ENCODE measurements at places on chromosomes 2 and 18.
A peak's percentile ranks its signal among the peaks of the same experiment; 100 is the strongest.

- DNase-seq = no peak
- peaks cover 15% of the 10 kb centered on the region for H3K27me3 ChIP-seq
- no peak overlapping the region for H3K4me3 ChIP-seq
- H3K4me1 ChIP-seq = no peaks in the 10 kb centered on the region
- no peak overlapping the region for H3K27ac ChIP-seq
- peaks cover 8% of the 10 kb centered on the region for H3K36me3 ChIP-seq
These were observed 49.9 kb downstream of the CRACDL start for GRCh38 chr2:98886066-98886554.

DNA sequence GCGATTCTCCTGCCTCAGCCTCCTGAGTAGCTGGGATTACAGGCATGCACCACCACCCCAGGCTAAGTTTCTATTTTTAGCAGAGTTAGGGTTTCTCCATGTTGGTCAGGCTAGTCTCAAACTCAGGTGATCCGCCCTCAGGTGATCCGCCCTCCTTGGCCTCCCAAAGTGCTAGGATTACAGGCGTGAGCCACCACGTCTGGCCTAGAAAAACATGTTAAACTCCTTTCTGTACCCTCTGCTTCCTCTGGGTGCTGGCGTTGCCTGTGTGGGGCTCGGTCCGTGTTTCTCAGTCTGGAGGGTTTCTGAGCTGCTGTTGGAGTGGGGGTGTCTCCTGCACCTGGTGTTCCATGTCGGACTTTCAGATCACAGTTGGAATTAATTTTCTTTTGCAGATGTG is 17.9 kb downstream of the LDLRAD4 start:
- no peaks in the 10 kb centered on the region for H3K4me1 ChIP-seq
- no peak overlapping the region for H3K4me3 ChIP-seq
- H3K27ac ChIP-seq = no peak overlapping the region
- H3K27me3 ChIP-seq = no peaks in the 10 kb centered on the region
- no peaks in the 10 kb centered on the region for H3K36me3 ChIP-seq

DNA sequence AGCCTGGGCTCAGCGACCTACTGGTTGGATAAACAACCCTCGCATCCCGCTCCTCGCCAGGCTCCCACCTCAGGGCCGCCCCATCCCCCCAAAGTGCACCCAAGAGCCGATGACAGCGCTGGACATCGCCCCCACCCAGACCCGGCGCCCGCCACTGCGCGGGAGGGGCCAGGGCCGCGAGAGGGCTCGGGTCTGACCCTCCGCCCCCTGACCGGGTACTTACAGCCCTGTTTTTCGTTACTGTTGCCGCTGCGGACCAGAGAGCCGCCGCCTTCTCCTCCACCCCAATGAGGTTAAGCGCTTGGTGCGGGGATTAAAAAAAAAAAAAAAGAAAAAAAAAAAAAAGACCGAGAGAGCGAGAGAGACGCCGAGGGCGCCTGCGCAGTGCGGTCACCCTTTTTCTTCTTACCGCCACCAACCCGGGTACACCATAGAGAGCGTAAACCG is at the start of gene CLASP1:
TSS of gene CLASP1 (minus strand) at position 314 of the 447 bp plus-strand sequence. CDS start 43,567 bp downstream, outside the sequence.
- H3K4me1 ChIP-seq = peaks cover 65% of the 10 kb centered on the region
- H3K4me3 ChIP-seq = peak within 1 kb of the TSS; percentile 97
- peaks cover 26% of the 10 kb centered on the region for H3K36me3 ChIP-seq
- H3K27ac ChIP-seq = peak within 1 kb of the TSS; percentile 99
- no peaks in the 10 kb centered on the region for H3K27me3 ChIP-seq
- DNase-seq = no peak

- H3K27ac ChIP-seq = no peak overlapping the region
These were observed 42.5 kb downstream of the LYPD1 start for GRCh38 chr2:132627536-132627935.

DNA sequence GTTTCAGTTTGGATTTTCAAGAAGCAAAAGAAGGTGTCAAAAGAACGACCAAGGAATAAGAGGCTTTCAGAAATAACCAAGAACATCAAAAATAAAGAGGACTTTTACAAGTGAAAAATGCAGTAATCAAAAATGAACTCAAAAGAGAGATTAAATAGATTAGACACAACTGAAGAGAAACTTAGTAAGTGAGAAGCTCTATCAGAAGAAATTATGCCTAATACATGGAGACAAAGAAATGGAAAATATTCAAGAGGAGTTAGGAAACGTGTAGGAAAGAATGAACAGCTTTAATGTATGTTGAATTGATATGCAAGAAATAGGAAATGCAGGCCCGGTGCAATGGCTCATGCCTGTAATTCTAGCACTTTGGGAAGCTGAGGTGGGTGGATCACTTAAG is 145.8 kb downstream of the ACOXL start:
- no peak overlapping the region for H3K27ac ChIP-seq
- peaks cover 25% of the 10 kb centered on the region for H3K27me3 ChIP-seq
- no peak for DNase-seq
- peaks cover 30% of the 10 kb centered on the region for H3K4me1 ChIP-seq

DNA sequence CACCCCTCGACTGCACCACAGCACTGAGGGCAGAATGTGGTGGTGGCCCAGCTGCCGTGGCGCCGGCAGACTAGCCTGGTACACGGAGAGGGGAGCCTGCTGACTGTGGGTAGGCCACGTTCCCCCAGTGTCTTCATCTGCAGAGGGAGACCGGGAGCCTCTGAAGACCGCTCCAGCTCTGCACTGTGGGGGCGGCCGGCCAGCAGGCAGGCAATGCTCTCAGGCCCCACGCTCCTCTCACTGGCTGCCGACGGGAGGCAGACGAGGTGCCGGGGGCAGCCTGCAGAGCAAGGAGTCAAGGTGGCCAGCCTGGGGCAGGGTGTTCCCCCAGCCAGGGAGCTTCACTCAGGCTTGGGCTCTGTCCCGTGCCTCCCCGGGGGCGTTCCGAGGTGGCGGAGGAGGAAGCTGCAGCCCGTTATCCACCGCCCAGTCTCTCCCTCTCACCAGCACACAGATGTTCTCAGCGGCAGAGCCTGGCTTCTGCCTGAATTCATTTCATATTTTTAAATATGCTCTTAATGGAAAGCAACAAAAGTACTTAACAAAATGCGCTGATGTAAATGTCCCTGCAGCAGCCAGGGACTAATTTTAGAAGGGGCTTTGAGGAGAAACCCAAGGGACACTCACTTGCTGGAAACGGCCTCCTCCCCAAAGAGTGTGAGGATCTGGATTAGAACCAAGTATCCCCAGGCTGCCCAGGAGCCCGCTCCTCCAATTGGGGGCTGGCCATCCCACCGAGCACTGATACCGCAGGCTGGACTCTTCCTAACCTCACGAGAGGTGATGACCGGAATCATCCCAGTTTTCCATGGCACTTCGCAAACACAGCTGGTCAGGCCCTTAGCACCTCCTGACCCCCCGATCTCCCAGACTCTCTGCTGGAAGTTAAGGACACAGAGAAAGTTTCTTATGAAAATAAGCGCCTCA is 87.8 kb downstream of the HDAC4 start:
- H3K27ac ChIP-seq = no peak overlapping the region
- H3K4me3 ChIP-seq = no peak overlapping the region
- peaks cover 10% of the 10 kb centered on the region for H3K36me3 ChIP-seq
- peak; percentile 0 for DNase-seq

DNA sequence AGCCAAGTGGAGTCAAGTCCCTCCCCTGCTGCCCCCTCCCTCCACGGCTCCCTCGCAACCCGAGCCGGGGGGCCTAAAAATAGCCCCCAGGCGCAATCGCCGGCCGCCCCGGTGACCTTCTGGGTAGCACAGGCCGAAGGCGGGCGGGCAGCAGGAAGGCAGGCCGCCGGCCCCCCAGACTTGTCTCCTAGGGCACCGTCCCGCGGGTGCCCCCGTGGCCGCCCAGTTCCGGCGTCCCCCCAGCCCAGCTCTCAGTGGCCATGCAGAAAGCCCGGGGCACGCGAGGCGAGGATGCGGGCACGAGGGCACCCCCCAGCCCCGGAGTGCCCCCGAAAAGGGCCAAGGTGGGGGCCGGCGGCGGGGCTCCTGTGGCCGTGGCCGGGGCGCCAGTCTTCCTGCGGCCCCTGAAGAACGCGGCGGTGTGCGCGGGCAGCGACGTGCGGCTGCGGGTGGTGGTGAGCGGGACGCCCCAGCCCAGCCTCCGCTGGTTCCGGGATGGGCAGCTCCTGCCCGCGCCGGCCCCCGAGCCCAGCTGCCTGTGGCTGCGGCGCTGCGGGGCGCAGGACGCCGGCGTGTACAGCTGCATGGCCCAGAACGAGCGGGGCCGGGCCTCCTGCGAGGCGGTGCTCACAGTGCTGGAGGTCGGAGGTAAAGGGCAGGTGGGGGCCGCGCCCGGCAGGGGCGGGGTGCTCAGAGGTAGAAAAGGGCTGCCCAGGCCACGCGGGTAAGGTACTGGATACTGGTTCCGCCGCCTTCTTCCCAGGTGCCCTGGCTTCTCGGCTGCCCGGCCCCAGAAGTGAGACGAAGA is at the start of gene SPEG:
TSS of gene SPEG (plus strand) at position 126 of the 808 bp plus-strand sequence. CDS start at position 261, 135 bp downstream.
- H3K27me3 ChIP-seq = peaks cover 21% of the 10 kb centered on the region
- no peak for DNase-seq
- H3K27ac ChIP-seq = no peak within 1 kb of the TSS

DNA sequence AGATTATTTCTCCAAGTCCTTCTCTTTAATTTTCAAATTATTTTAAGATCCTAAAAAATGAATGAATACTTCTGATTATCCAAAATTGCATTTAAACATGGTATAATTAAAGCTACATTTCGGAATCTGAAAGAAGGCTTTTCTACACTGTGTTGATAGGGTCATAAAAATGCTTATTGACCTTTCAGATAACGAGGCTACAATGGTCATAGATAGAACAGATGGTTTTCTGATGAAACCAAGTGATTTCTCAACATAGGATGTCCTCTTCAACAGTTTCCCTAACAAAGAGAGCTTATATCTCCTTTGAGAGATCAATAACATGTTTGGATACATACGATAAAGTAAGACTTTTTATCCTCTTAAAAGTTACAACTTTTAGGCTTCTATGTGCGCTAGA is 201.1 kb downstream of the PTH2R start:
- no peak overlapping the region for H3K27ac ChIP-seq
- no peak overlapping the region for H3K4me3 ChIP-seq
- no peaks in the 10 kb centered on the region for H3K4me1 ChIP-seq
- no peak for DNase-seq
- no peaks in the 10 kb centered on the region for H3K27me3 ChIP-seq

DNA sequence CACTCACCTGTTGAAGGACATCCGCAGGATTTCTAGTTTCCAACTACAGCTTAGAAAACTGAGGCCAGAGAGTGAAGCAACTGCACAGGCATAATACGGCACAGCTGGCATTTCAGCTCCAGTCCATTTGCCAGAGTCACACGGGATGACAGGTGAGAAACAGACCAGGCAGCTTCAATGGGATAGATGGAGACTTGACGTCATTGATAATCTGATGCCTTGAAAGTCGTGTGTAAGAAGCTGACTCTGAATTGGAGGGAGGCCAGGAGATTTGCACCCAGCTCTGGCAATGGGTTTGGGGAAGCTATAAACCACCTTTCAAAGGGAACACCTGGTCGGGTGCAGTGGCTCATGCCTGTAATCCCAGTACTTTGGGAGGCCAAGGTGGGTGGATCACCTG is 12.4 kb upstream of the DNMT3A start:
- no peak overlapping the region for H3K4me3 ChIP-seq
- DNase-seq = no peak
- peaks cover 3% of the 10 kb centered on the region for H3K27me3 ChIP-seq
- H3K4me1 ChIP-seq = peaks cover 36% of the 10 kb centered on the region
- H3K27ac ChIP-seq = no peak overlapping the region

GRCh38 chr2:55119711-55120487 is 69.6 kb upstream of the RTN4 start:
- no peak for DNase-seq
- H3K36me3 ChIP-seq = no peaks in the 10 kb centered on the region
- H3K27me3 ChIP-seq = no peaks in the 10 kb centered on the region
- no peak overlapping the region for H3K4me3 ChIP-seq
- H3K4me1 ChIP-seq = peaks cover 3% of the 10 kb centered on the region

DNA sequence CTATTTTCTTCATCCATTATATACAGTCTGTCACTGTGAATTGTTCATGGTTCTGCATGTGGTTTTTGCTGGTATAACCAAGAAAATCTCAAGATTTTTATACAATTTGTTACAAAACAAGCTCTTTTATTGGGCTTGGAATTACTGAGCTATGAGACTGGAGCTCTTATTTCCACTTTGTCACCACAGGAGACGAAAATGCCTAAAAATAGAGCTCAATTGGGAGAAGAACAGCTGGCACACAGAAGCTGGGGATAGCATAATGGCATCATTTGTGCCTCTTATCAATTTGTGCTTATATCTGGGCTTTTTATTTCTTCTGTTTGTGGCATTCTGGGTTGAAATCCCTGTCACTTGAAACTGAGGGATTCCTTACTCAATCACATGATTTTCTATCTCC is 219.1 kb downstream of the CALCRL start:
- no peak overlapping the region for H3K4me3 ChIP-seq
- DNase-seq = no peak
- no peaks in the 10 kb centered on the region for H3K27me3 ChIP-seq
- H3K27ac ChIP-seq = no peak overlapping the region

- no peak overlapping the region for H3K27ac ChIP-seq
- H3K4me1 ChIP-seq = no peaks in the 10 kb centered on the region
- DNase-seq = no peak
- no peak overlapping the region for H3K4me3 ChIP-seq
- no peaks in the 10 kb centered on the region for H3K27me3 ChIP-seq
These were observed 18.6 kb downstream of the BUB1 start for GRCh38 chr2:110659248-110659647.

DNA sequence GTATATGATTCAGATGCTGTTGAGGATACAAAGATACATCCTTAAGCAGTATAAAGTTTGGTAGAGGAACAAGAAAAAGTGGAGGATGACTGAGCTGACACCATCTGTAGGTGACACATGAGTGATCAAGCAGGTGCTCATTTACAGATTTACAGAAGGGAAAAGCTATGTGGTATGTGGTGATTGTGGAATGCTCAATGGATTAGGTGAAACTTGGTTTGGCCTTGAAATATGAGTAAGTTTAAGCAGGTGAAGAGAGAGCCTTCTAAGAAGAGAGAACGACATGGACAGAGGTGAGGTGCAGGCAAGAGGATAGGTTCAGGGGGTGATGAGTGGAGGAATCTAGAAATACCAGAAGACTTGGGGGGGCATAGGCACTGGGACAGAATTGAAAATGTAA is 5.9 kb downstream of the ASXL3 start:
- DNase-seq = no peak
- H3K27ac ChIP-seq = no peak overlapping the region
- no peak overlapping the region for H3K4me3 ChIP-seq
- H3K36me3 ChIP-seq = no peaks in the 10 kb centered on the region

GRCh38 chr2:119638246-119638645 is 40.8 kb upstream of the TMEM177 start:
- no peak overlapping the region for H3K4me3 ChIP-seq
- H3K27ac ChIP-seq = no peak overlapping the region
- no peaks in the 10 kb centered on the region for H3K36me3 ChIP-seq
- H3K27me3 ChIP-seq = no peaks in the 10 kb centered on the region
- peaks cover 1% of the 10 kb centered on the region for H3K4me1 ChIP-seq

GRCh38 chr2:15507697-15508096 is 53.4 kb downstream of the NBAS start:
- no peak overlapping the region for H3K4me3 ChIP-seq
- DNase-seq = no peak
- H3K27me3 ChIP-seq = no peaks in the 10 kb centered on the region
- peaks cover 4% of the 10 kb centered on the region for H3K4me1 ChIP-seq

- no peaks in the 10 kb centered on the region for H3K36me3 ChIP-seq
- peak overlapping the region; percentile 12 for H3K4me3 ChIP-seq
These were observed 162.3 kb upstream of the TRIB2 start for GRCh38 chr2:12554224-12555011.
